ENCODE measurements at places on chromosomes 7 and 10.

DNA sequence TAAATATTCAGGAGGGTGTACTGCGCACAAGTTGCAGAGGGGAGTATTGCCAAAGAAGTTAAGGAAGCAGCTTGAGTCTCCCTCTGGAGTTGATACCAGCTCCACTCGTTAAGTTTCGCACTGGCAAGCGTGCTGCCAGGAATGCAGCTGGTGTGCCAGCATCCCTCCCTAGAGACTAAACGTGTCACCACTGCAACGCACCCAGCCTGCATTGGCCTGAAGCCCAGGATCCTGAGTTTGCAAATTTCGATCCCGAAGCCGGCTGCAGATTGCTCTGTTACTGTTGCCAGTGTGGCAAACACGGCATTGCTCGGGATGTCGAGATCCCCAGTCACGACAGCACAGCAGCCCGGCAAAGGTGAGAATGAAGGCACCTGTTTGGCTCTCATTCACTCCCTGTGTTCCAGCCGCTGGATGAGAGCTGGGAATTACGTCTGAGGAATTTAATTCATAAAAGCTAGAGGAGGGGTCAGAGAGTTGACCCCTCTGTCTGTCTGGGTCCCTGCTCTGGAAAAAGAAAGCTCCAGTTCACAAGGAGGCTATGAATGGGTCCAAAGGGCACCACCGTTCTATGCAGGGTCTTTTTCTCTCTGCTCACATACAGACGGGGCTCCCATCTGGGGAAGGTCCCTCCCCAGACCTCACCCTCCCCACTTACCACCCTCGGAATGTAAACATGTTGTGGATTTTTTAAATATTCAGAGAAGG lies 61.0 kb downstream of the NRP1 start:
- DNase-seq, result peak; percentile 94

GRCh38 chr10:127429601-127430312 lies 119.4 kb upstream of the NPS start:
- no peak for DNase-seq

- DNase-seq, result no peak
Observed at GRCh38 chr7:158017111-158018097, 570.2 kb downstream of the PTPRN2 start.

DNA sequence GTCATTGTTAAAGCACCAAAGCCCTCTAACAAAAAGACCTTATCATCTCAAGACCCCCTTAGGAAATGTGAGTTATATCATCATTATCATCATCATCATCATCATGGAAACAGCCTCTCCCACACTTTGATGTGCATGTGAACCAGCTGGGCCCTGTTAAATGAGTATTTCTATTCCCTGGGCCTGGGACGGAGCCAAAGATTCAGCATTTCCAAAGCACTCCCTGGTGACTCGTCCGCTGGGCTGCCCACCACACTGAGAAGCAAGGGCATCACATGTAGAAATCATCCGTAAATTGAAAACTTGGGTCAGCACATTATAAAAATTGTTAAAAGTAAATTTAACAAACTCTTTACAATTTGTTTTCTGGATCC lies 88.6 kb downstream of the PTPRN2 start:
- DNase-seq, result no peak

DNA sequence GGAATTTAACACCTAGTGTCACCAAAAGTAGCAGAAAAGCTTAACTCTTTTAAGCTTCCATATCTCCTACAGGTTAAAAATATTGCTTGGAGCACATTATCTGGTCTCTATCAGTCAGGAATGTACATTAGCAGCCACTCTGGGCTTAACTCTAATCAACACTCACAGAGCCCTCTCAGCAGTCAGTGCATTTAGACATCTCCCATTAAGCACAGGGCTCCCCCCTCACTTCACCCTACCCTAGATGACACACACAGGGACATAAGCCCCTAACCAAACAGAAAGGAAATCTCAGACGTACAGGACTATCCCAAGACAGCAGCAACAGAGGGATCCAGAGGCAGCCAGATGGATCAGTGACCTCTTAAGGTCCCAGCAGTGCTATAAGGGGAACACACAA lies 26.4 kb downstream of the FBXW4 start:
- DNase-seq, result no peak

DNA sequence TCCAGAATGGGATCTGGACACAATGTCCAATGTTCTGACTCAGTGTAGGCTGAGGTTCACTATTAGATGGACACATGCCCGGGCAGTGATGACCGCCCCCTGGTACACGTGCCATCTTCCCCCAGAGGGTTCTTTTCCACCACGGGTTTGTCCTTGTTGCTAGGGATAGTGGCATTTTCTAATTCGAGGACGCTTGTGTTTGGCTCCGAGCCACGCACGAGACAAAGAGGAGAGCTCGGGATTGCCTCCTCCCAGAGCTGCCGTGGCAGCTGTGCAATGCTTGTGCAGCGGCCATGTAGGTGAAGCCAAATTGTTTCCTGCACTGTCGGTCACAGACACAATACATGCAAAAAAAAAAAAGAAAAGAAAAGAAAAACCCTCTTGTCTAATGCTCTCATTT lies 207.5 kb downstream of the PAXIP1 start:
- no peak for DNase-seq
